Stimulated activated CD4-positive, alpha-beta T cell treated with anti-CD3 and anti-CD28 coated beads, Interleukin-2, amount 100 ng/mL, for 24 hours (primary cell): ENCODE measurements at places on chromosomes 2 and 18.

- no peak for DNase-seq
Observed at GRCh38 chr2:149928011-149928410, 340.4 kb upstream of the MMADHC start.

DNA sequence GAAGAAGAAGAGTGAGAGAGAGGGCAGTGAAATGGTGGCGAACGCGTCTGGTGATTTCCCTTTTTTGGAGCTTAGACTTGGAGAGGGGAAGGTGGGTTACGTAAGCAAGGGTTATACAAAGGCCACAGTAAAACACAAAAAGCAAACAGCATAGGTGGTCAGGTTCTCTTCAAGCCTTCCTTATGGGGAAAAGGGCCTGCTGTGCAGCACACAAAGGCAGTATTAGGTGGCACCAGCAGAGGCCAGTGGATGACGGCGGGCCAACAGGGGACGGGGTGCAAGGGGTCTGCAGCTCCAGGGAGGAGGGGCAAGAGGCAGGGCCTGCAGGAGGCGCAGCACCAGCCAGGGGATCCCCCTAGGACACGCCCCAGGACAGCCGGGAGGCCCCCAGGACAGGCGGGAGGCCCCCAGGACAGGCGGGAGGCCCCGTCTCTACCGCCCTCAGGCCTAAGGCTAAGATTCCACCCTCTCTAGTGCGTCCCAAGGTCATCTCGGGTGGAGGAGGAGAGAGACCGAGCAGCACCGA, 32.6 kb upstream of the NPC1 start:
- DNase-seq, result no peak

DNA sequence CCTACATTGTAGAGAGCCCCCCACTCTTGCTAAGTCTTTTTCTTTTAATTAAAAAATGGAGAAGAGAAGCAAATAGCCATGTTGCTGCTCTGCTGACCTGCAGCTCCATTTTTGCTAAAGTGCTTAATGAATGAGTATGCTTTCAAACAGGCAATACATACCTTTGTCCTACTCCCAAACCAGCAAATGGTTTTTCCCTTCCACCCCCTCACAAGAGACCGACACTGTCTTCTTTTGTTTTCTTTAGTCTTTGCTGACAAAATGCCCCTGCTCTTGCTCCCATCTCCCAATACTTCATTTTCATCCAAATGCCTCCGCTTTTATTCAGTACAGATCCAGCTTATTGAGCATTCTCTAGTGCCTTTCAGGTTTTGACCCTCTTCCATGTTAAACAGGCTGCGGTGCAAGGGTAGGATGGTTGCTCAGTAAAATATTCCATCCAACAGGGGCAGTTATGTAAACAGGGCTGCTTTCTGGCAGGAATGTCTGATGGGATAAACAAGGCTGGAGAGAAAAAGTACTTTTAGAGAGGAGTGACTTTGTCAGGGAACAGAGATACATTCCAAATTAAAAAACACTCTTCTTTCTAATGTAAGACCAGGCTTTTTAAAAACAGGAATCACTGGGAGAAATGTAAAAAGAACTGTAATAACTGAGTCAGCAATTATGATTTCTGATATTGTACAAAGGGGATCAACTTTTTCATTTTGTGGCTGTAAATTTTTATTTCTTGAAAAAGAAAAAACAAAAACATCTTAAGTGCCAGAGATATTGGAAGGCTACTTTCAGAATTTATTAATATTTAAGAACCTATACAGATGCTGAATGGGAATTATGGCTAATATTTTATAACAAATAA, 136.8 kb downstream of the MEP1B start:
- no peak for DNase-seq

DNA sequence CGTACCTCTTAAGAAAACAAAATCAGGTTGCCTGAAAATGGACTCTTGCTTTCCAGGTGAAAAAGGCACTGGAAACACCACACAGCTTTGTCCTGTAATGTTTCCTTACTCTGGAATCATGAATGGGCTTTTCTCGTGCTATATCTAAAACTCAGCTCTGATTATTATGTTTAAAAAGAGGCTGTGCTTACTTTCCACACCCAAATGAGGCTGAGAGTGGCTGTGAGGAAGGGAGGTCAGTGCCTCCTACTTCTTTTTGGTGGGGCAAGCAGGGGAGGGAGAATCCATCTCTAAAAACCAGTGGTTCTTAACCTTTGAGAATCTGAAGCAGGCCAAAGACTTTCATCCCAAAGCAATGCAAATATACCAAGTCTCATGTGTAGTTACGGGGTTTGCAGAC, 148.6 kb downstream of the FAM210A start:
- DNase-seq, result no peak

- no peak for DNase-seq
Observed at GRCh38 chr2:88180605-88181240, 10.6 kb downstream of the THNSL2 start.

GRCh38 chr2:177180269-177181000, 32.2 kb upstream of the HNRNPA3 start:
- no peak for DNase-seq

DNA sequence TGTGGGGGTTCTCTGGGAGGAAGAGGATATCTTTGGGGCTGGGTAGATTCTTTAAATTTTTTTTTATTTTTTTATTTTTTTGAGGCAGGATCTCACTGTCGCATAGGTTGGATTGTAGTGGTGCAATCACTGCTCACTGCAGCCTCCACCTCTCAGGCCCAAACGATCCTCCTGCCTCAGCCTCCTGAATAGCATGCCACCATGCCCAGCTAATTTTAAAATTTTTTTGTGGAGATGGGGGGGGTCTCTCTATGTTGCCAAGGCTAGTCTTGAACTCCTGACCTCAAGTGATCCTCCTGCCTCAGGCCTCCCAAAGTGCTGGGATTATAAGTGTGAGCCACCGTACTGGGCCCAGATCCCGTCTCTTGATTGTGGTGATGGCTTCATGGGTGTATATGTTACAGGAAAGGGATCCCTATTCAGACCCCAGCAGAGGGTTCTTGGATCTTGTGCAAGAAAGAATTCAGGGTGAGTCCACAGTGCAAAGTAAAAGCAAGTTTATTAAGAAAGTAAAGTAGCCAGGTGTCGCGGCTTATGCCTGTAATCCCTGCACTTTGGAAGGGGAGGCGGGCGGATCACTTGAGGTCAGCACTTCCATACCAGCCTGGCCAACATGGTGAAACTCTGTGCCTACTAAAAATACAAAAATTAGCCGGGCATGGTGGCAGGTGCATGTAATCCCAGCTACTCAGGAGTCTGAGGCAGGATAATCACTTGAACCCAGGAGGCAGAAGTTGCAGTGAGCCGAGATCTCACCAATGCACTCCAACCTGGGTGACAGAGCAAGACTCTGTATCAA, 2.0 kb upstream of the C2orf68 start:
- no peak for DNase-seq

DNA sequence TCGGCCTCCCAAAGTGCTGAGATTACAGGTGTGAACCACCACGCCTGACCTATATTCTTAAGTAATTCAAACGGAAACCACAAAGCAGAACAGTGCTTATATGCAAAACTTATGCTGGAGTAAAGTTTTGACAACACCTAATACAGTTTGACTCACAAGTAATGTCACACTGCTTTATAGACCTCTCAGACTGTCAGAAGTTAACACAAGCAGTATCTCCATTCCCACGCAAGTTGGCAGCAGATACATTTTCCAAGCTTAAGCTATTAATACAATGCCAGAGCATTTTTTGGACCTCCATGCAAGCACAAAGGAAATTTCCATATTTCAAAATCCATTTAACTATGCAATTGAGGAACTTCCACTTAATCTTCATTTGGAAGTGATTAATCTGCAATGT, 21.0 kb upstream of the SANBR start:
- no peak for DNase-seq

DNA sequence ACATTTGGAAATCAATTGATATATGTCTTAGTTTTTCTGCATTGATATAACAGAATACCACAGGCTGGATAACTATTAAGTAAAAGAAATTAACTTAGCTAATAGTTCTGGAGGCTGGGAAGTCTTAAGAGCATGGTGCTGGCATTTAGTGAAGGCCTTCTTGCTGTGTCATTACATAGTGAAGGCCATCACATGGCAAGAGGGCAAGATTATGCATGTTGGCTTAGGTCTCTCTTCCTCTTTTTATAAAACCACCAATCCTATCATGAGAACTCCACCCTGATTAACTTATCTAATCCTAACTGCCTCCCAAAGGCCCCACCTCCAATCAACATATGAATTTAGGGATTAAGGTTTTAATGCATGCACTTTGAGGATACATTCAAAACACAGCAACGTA, 225.5 kb upstream of the VRK2 start:
- no peak for DNase-seq

GRCh38 chr2:191250986-191251385, 5.8 kb downstream of the MYO1B start:
- no peak for DNase-seq

GRCh38 chr18:71939483-71939882, 604.7 kb downstream of the CBLN2 start:
- DNase-seq, result no peak

DNA sequence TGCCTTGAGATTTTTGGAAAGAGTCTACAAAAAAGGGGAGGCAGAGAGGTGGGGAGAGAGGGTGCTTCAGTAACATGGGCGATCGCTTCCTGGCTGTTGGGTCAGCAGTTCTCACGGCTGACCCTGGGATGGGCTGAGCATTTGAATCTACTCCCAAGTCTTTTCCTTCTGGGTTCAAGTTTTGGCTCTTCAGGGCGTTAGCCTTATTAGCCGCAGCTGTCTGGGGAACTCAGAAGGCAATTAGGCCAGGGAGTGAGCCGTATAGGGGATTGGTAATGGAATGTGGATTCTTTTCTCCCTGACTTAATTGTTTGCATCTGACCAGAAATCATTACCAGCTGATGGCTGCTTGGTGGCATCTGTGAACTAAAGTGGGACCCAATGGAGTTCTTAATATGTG, 250.5 kb upstream of the SKOR2 start:
- DNase-seq, result no peak

DNA sequence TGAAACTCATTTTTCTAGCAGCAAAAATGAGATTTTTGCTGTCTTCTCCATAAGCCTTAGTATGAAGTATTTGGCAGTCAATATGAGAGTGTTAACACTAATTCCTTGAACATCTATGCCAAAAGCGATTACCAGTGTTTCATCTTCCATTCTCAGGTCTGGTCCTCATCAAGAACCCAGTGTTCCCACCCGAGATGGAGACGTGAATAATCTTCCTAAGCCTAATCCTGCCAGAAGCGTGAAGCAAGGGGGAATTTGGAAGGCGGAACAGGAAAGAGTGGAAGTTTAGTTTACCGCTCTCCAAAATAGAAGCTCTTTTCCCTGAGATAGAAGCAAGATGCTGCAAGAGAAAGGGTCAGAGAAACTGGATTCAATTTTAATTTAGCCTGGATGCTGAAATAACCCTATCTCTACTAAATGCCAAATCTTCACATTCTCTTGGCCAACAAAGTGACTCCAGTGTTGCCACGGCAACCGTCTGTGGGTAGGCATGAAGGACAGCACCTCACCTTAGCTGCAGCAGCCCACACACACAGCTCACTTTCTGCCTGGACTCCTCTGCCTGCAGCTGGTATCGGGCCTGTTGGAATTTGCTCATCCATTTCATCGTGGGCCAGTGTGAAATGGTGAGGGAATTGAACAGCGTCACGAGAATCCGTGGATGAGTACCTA, 711.1 kb downstream of the CBLN2 start:
- no peak for DNase-seq

- no peak for DNase-seq
Observed at GRCh38 chr18:21757833-21758232, 17.2 kb downstream of the MIB1 start.

DNA sequence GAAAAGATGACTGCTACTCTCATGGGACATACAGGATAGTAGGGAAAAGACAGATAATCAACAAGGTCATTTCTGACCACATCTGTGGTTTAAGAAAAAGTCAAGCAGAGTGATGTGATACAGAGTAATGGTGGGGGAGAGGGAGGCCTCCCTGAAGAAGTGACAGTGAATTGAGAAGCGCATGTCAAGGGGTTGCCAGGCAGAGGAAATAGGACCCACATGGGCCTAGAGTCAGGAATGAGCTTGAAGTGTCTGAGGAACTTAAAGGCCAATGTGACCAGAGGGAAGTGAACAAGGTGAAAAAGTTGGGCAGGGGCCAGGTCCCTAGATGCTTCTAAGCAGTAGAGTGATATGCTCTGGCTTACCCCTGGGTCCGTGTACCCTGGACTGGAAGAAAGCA, 113.5 kb upstream of the PPP1CB start:
- DNase-seq, result no peak

DNA sequence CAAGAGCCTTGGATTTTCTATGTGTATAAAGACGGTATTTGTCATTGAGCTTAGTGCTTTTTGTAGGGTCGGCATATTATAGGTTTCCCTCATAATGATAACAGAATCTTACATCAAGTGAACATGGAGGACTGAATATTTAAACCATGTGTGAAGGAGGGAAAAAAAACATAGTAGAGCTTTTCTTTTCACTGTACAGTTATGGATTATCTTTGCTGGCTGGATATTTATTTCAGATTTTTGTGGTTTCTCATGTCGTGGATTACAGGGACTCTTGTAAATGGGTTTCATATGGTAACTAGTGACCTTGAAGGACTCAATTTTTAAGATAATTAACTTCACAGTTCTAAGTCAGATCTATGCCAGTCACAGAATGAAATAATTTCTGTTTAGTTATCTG, 330.2 kb upstream of the NRP2 start:
- DNase-seq, result no peak
